ENCODE measurements at places on chromosomes 12 and 14. TPM values are rescaled to one million over a fixed set of nuclear protein-coding genes. Genes with fewer than 3 reads are reported as not detected.
A peak's percentile ranks its signal among the peaks of the same experiment; 100 is the strongest.

DNA sequence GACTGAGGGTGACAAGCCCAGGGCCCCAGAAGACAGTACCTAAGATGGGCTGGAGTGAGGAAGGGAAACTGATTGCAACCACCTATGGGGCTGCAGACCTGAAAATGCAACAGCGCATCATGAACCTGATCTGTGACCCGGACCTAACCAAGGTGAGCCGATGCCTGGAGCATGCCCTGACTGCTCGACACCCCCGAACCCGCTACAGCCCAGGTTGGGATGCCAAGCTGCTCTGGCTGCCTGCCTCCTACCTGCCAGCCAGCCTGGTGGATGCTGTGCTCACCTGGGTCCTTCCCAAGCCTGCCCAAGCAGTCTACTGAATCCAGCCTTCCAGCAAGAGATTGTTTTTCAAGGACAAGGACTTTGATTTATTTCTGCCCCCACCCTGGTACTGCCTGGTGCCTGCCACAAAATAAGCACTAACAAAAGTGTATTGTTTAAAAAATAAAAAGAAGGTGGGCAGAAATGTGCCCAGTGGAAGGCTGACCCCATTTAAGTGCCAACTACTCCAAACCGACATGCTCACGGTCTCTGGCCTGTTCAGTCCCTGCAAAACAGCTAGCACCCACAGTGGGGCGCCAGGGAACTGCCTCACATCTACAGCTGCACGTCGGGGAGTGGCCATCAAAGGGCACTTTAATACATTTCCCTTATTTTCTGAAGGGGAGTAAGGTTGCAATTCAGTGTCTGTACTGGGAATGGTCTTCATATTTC lies 4.2 kb downstream of the RDH5 start:
- peak; percentile 68 for DNase-seq

- DNase-seq, result no peak
These were observed 7.4 kb upstream of the GAS2L3 start for GRCh38 chr12:100565987-100566545.

DNA sequence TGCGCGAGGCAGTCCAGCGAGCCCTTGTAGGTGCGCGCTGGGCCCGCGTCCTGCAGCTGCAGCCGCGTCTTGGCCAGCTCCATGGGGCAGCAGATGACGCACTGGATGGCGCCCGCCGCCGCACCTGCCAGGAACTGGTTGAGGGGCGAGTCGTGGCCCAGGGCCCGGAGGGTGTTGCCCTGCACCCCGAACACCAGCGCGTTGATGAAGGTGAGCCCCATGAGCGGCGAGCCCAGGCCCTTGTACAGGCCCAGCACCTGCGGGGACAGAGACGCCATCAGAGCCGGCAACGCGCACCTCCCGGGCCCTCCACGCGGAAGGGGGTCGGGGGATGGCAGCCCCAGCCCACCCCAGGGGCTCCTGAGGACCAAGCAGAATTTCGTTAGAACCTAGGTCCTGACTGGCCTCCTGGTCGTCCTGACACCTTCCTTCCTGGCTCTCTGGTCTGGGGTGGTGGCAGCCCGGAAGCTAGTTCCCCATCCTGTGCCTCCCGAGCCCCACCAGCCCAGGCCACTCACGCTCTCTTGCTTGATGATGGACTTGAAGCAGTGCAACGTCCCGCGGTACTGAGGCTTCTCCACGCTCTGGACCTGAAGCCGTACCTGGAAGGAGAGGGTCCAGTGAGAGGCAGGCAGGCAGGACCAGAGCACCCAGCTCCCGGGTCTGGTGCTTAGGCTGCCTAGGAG lies 13.3 kb downstream of the SLC25A29 start:
- DNase-seq, result no peak

- no peak for DNase-seq
These were observed 163.0 kb upstream of the NRXN3 start for GRCh38 chr14:78007160-78007559.

DNA sequence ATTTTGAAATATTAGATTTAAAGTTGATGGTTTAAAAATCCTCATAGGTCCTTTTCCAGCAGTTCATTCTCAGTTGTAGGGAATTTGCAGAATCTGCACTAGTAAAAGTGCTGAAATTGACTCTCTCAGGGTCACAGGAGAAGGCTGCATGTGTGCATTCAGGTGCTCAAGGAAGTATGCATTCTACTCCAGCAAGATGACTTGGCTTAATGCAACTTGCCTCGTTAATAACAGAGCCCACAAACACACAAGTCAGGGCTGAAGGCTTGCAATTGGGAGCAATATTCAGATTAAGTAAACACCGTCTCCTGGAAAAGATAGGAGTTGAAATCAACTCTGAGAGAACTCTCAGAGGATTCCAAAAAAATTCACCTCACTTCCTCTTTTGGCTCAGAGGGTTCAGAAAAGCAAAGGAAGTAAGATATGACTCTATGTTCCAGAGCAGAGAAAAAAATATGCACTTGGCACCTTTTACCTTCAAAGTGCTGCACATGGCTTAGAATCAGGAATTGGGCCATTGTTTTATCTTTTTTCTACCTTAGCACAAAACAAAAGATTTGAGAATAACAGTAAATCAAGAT lies 406.3 kb upstream of the DCN start:
- DNase-seq, result no peak

GRCh38 chr12:14952299-14952921 lies 9.0 kb downstream of the ARHGDIB start:
- DNase-seq, result peak; percentile 83

GRCh38 chr14:93969082-93969828 lies 7.1 kb downstream of the ASB2 start:
- DNase-seq, result no peak

DNA sequence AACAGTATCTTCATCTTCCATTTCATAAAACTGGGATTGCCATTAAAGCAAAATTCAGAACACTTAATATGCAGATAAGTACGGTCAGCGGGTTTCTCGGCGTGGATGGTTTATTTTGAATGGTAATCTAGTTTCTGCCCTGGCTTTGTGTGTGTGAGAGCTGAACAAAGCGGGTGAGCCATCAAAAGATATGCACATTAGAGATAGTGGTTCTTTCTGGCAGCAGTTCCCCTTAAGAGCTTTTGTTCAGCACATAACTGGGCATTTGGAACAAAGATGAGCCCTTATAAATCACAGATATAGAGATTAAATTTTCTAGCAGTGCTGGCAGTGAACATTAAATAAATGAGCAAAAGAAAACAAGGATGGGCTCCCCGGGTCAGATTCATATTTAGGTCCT lies 207.5 kb downstream of the CALM1 start:
- no peak for DNase-seq

DNA sequence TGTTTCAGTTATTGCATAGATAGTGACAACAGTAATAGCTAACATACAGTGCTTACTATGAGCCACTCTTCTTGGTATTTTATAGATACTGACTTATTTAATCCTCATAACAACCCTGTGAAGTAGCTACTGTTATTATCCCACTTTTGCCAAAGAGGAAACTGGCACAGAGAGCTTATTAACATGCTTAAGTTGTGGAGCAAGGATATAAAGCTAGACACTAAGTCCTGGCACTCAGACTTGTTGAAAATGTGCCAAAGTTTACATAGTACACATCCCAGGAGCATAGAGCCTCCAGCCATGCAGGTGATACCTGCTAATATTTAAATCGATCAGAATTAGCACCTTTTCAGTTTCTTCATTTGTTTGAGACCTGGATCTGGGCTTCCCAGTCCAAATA lies 41.8 kb downstream of the VEZT start:
- DNase-seq, result no peak

GRCh38 chr14:60506010-60506409 lies 2.9 kb upstream of the SIX6 start:
- DNase-seq, result no peak

DNA sequence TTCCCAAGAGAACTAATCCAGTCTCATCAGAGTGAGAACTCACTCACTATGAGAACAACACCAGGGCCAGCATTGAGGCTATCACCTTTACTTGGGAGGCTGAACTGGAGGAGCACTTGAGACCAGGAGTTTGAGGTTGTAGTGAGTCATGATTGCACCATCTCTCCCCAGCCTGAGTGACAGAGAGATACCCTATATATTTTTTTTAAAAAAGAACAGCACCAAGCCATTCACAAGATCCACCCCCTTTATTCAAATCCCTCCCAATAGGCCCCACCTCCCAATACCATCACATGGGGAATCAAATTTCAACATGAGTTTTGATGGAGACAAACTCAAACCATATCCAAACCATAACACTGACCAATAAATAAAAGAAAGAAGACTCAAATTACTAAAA lies 3.7 kb upstream of the TMX1 start:
- no peak for DNase-seq

The ANO6 gene
- total RNA-seq, result 28.3 TPM

The RGS6 gene
- not detected for total RNA-seq

Measured in HT-29 (cell line).